ENCODE measurements at places on chromosomes 13 and 19. TPM values are rescaled to one million over a fixed set of nuclear protein-coding genes. Genes with fewer than 3 reads are reported as not detected.

GRCh38 chr13:106523576-106523975, 11.9 kb downstream of the EFNB2 start:
- H3K4me1 ChIP-seq: no peaks in the 10 kb centered on the region
- H3K4me3 ChIP-seq: no peak overlapping the region
- no peak overlapping the region for H3K27ac ChIP-seq
- no peaks in the 10 kb centered on the region for H3K27me3 ChIP-seq

DNA sequence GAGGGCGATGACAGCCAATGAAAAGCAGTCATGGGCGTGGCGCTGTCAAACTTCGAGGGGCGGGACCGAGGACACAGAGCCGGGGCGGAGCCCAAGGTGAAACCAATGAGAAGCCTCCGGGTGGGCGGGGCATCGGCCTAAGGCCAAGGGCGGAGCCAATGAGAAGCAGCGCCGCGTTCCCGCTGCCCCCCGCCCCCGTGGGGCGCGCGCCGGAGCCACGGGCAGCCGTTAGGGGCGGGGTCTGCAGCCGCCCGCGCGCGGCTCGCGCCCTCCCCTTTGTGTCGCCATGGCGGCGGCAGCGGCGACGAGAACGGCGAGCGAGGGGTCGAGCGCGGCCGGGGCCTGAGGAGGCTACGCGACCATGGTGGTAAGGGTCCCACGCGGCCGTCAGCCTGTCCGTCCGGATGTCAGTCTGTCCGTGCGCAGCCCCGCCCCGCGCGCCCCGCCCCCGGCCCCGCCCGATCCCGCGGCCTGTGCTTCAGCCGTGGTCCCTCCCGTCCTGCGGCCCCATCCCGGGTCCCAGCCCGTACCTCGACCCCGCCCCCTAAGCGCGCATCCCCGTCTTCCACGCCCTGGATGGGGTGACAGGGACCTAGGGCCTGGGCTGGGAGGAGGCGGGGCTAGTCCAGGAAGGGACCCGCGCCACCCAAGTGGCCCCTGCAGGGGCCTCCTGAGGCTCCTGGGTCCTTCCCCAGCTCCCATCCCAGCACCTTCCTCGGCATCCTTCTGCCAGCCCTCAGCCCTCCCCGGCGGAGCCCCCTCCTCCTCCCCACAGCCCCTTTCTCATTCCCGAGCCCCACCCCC, at the start of gene ARHGAP33:
TSS of gene ARHGAP33 (plus strand) at position 267 of the 804 bp plus-strand sequence. CDS start at position 362, 95 bp downstream.
- no peaks in the 10 kb centered on the region for H3K27me3 ChIP-seq
- DNase-seq: peak; percentile 99
- no peaks in the 10 kb centered on the region for H3K36me3 ChIP-seq
- H3K27ac ChIP-seq: peak within 1 kb of the TSS; percentile 43
- peak within 1 kb of the TSS; percentile 89 for H3K4me3 ChIP-seq

DNA sequence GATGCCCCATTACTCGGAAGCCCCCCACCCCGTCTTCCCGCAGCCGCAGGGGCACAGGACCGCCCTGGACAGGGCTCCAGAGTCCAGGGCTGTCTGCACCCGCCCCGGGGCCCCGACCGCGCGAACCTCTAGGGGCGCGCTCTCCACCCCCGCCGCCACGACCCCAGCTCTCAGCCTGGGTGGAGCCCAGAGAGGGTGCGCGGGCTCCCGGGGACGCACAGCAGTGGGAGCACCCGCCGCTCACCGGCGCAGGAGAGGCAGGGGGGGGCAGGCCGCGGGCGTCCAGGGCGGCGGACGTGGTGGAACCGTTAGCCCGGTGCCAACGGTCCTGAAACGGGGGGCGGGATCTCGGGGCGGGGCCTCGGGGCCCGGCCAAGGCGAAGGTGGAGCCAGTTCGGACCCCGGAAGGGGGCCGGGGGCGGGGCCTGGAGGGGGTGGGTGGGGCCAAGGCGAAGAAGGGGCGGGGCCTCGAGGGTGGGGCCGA, at the start of gene ATP8B3:
TSS of gene ATP8B3 (minus strand) at position 335 of the 484 bp plus-strand sequence. CDS start 540 bp downstream, outside the sequence.
- no peak for DNase-seq
- peak within 1 kb of the TSS; percentile 60 for H3K27ac ChIP-seq
- H3K36me3 ChIP-seq: peaks cover 21% of the 10 kb centered on the region
- H3K4me3 ChIP-seq: peak within 1 kb of the TSS; percentile 56

DNA sequence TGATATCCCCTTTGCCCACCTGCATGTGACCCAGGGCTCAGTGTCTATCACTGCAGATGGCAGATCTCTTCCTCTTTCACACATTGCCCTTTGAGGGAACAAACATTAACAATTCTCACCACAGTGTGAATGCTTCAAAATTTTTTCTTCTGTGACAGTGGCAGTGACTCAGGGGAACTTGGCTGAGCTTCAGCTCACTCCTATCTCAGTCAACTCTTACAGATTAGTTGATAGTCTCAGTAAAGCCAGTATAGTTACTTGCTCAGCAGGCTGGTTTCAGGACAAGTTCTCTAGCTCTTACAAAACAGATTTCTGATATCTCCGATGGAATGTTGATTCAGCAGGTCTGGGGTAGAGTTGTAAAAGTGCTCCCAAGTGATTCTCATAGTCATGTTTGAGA, 166.9 kb downstream of the DLEU7 start:
- no peaks in the 10 kb centered on the region for H3K27me3 ChIP-seq
- H3K4me3 ChIP-seq: no peak overlapping the region
- H3K4me1 ChIP-seq: no peaks in the 10 kb centered on the region

GRCh38 chr13:114161028-114161556, 18.0 kb upstream of the CFAP97D2 start:
- H3K27ac ChIP-seq: no peak overlapping the region
- H3K4me1 ChIP-seq: peaks cover 5% of the 10 kb centered on the region
- H3K27me3 ChIP-seq: no peaks in the 10 kb centered on the region
- H3K36me3 ChIP-seq: no peaks in the 10 kb centered on the region
- H3K4me3 ChIP-seq: no peak overlapping the region
- DNase-seq: no peak

DNA sequence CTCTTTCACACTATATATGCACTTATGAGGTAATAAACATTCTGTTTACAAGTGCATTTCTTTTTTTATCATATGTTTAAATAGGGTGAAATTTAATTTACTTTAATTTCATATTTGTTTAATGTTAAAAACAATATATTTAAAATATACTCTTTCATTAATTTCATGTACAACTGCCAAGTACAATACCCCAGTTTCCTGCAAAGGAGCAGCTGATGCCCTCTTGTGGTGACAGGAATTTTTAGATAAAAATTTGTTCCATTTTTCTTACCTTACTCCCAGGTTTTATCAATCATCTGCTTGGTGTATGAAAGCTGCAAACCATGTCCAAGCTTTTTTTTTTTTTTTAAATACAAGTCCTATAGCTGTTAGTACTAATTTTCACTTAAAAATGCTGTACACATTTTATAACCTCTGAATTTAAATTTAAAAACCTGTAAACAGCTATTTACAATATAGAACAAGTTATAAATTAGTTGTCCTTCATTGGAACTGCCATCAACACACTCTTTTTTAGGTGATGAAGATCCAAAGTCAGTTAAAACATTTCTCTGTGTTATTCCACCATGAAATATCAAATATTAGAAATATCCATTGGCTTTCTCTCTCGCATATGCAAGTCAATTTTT, 4.9 kb downstream of the PCDH20 start:
- H3K4me3 ChIP-seq: peak overlapping the region; percentile 5
- H3K4me1 ChIP-seq: peaks cover 10% of the 10 kb centered on the region
- H3K27me3 ChIP-seq: no peaks in the 10 kb centered on the region

DNA sequence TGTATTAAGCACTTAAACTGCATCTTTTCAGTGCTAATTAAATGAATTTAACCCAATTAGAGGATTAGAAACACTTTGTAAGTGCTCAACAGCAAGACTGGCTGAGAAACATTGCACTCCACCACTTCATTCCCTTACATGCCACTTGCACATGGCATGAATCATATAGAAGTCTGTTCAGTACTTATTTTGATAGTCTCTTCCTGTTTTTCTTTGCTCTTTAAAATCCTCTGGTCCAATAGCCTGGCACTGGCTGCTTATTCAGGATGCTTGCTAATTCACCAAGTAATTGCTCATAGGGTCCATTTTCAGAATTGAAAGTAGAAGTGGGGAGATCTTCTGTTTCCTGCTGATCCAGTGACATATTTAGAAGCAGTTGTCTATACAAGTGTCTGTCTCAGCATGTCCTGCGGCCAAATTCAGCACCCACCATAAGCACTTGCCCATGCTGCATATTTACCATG, 900.1 kb downstream of the PCDH9 start:
- no peak for DNase-seq
- no peaks in the 10 kb centered on the region for H3K27me3 ChIP-seq
- no peaks in the 10 kb centered on the region for H3K36me3 ChIP-seq
- no peak overlapping the region for H3K4me3 ChIP-seq
- no peak overlapping the region for H3K27ac ChIP-seq
- H3K4me1 ChIP-seq: no peaks in the 10 kb centered on the region

- H3K4me1 ChIP-seq: peaks cover 27% of the 10 kb centered on the region
- peaks cover 14% of the 10 kb centered on the region for H3K27me3 ChIP-seq
- no peak for DNase-seq
- H3K36me3 ChIP-seq: no peaks in the 10 kb centered on the region
Observed at GRCh38 chr19:53885036-53885435, 3.0 kb downstream of the PRKCG start.

GRCh38 chr19:271856-272255, 19.3 kb downstream of the PLPP2 start:
- H3K36me3 ChIP-seq: no peaks in the 10 kb centered on the region
- H3K27me3 ChIP-seq: no peaks in the 10 kb centered on the region
- H3K27ac ChIP-seq: no peak overlapping the region
- DNase-seq: no peak
- H3K4me3 ChIP-seq: no peak overlapping the region

DNA sequence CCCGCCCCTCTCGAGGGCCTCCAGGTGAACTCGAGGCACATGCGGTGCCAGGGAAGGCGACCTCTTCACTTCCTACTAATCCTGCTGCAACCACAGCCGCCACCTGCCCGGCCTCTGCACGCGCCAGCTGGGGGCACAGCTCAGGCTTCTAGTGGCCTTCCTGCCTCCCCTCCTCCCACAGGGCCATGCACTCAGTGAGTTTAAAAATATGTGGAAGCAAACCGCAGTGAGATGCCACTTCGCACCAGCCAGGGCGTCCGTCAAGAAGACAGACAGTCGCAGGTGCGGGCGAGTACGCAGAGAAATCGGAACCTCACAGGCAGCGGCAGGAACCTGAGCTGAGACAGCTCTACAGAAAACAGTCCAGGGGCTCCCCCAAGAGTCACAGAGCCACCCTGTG, 10.4 kb downstream of the LMNB2 start:
- no peak for DNase-seq
- H3K4me1 ChIP-seq: no peaks in the 10 kb centered on the region
- no peak overlapping the region for H3K4me3 ChIP-seq

- H3K36me3 ChIP-seq: peaks cover 73% of the 10 kb centered on the region
- H3K4me1 ChIP-seq: no peaks in the 10 kb centered on the region
- H3K4me3 ChIP-seq: no peak overlapping the region
- no peak for DNase-seq
Observed at GRCh38 chr19:9566729-9567128, 17.6 kb downstream of the ZNF121 start.

DNA sequence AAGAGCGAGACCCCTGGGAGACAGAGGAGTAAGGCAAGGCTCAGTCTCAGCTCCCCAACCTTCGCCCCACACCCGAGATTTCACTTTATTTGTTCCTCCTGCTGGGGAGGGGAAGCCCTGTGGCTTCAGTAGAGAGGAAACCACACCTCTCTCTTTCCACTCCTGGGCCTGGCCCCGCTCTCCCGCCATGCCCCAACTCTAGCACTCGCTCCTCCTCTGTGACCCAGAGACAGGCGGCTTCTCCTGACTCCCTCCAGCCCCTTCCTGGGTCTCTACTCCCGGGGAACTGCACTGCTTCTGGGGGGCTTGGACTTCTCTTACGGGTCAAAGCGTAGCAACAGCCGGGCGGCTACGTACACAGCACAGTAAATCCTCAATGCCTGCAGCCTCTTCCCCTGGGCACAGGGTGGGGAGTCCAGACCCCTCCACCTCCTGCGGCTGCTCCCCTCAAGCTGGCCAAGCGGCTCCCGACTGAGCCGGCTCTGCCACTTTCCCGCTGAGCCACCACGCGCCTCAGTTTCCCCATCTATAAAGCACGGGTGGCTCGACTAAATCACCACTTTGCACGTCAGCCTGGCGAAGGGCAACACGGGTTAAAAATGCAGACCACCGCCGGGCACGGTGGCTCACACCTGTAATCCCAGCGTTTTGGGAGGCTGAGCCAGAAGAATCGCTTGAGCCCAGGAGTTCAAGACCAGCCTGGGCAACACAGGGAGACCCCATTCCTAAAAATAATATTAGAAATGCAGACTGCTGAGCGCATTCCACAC, 1.4 kb downstream of the RNF126 start:
- no peaks in the 10 kb centered on the region for H3K36me3 ChIP-seq
- peak overlapping the region; percentile 90 for H3K27ac ChIP-seq
- H3K4me1 ChIP-seq: peaks cover 78% of the 10 kb centered on the region
- H3K27me3 ChIP-seq: no peaks in the 10 kb centered on the region
- peak overlapping the region; percentile 100 for H3K4me3 ChIP-seq

DNA sequence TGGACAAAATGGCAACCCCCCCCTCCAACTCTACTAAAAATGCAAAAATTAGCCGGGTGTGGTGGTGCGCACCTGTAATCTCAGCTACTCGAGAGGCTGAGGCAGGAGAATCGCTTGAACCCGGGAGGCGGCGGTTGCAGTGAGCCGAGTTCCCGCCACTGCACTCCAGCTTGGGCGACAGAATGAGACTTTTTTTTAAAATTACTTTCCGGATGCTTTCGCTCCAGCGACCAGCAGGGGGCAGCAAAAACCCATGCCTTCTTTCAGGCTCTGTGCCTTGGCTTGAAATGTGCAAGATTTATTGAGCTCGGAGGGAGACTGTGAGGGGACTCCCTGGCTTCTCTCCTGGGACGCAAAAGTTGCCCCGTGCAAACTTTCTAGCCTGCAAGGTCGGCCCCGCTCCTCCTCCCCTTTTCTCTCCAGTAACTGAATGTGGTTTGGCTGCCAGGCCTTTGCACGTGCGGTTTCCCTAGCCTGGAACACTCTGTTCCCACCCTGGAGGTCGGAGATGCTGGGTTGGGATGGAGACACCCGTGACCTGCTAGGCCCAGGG, 61.4 kb upstream of the NFIC start:
- H3K4me3 ChIP-seq: no peak overlapping the region
- H3K4me1 ChIP-seq: peaks cover 9% of the 10 kb centered on the region
- DNase-seq: peak; percentile 72

CEACAM7 gene
- not detected for total RNA-seq

TBXA2R gene
- total RNA-seq: 1.1 TPM

TFPT gene
- 19.6 TPM for total RNA-seq

All from right atrium auricular region (tissue), 2 donors.